ENCODE measurements at places on chromosomes 13 and 19.
A peak's percentile ranks its signal among the peaks of the same experiment; 100 is the strongest.

- no peak for DNase-seq
Observed at GRCh38 chr13:109196948-109197347, 567.5 kb downstream of the MYO16 start.

DNA sequence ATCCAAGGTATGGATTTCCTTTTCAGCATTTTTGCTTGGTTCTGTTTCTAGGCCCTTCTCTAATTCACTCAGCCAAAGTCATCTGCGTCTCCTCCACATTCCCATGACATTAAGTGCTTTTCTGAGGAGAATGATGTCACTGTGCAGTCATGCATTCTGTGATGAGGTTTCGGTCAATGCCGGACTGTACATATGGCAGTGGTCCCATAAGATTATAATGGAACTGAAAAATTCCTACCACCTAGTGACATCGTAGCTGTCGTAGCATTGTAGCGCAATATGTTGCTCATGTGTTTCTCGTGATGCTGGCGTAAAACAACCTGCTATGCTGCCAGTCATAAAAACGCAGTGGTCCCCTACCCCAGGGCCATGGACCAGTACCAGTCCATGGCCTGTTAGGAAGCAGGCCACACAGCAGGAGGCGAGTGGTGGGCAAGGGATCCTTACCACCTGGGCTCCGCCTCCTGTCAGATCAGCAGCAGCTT, 63.4 kb upstream of the TNFRSF19 start:
- no peak for DNase-seq

DNA sequence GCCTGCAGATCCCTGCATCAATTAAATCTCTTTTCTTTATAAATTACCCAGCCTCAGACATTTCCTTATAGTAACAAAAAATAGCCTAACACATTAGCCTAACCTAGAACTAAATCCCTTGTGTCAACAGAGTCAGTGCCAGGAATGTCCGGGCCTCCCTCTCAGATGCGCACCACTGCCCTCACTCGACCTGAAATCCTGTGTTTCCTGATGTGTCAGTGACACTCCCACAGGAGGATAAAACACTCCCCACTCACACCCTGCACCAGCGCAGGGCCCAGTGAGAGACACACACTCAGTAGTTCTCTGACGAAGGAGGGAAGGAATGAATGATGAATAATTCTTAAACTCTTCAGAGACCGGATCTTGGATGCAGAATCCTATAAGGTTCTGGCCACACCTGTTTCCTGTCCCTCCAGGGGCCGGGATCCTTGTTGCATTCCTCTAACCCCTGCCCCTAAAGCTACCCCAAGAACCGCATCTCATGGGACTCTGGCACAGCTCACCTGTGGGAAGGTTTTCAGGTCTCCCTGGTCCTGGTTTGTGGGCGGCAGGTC, 3.1 kb downstream of the CEACAM3 start:
- DNase-seq, result no peak

DNA sequence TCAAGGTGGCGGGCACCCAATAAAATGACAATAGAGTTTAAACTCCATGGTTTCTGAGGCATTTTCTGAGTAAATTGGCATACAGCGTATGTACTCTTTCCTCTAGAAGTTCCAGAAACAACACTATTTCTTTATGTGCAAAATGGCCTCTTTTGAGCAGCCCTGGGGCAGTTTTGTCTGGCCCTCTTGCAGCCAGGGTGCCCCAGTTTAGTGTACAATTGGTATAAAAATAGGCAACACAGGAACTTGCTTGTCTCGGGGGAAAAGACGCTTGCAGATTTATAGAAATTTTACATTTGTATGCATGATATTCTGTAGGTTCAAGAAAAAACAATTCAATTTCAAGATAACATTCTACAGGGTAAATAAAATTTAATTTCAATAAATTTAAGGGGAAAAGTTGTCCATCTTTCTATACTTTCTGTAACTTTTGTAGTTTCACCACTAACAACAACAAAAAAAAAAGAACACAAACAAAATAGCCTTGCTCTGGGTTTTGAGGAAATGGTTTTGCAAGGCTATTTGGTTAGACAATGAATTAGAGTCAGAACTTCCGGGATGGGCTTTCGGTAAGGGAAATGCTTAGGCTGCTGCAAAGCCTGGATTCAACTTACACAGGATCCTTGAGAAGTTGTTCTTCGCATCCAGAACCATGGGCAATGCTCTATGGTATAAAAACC, 45.3 kb downstream of the LRCH1 start:
- DNase-seq, result no peak

DNA sequence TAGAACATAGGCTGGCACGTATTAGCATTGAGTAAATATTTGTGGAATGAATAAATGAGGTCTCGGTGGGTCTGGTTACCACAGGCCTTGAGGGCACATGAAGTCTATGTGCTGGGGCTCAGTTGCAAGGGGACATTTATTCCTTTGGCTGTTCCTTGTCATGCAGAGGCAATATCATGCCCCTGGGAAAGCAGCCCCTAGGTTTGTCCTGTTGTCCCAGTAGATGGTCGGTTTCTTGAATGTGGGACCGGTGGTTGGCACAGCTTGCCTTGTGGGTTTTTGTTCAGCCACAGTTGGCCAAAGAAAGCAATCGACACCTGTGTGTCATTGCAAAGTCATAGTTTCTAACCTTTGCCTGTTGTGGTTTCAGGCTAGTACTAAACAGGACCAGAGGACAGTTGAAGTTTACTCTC, 24.7 kb upstream of the GPR183 start:
- DNase-seq, result no peak

- no peak for DNase-seq
Observed at GRCh38 chr19:50318438-50318837, 10.7 kb downstream of the KCNC3 start.

DNA sequence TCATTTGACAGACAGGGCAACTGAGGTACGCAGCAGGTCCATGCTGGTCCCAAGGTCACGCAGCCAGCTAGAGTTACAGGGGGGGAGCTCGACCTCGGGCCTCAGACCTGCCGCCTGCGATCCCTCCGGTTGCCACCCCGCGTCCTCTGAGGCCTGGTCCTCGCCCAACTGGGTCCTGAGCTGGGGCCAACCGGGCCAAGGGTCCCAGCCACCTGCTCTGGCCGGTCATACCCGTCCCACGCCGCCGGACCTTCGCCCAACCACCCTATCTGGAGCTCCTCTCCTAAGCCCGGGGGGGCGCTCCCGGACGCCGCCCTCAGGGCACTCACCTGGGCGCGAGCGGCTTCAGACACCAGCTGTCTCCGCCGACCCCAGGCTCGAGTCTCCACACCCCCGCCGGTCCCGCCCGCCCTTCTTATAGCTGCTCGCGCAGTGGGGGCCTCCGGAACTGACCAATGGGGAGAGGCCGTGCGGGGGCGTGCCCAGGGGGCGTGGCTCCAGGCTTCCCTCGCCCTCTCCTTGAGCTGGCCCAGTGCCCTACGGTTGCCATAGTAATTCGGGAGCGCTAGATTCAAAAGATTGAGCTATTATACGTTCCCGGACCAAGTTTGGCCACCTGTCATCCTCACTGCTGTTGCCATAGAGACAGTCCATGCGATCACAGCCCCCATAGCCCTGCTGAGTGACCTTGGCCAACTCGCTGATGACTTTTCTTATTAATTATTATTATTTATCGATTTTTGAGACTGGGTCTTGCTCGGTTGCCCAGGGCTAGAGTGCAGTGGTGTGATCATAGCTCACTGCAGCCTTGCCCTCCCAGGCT, at the start of gene PLIN5:
Gene PLIN5, minus strand, starts transcription at position 389 of the 823 bp plus-strand sequence. CDS start 1,150 bp downstream, outside the sequence.
- peak; percentile 75 for DNase-seq

DNA sequence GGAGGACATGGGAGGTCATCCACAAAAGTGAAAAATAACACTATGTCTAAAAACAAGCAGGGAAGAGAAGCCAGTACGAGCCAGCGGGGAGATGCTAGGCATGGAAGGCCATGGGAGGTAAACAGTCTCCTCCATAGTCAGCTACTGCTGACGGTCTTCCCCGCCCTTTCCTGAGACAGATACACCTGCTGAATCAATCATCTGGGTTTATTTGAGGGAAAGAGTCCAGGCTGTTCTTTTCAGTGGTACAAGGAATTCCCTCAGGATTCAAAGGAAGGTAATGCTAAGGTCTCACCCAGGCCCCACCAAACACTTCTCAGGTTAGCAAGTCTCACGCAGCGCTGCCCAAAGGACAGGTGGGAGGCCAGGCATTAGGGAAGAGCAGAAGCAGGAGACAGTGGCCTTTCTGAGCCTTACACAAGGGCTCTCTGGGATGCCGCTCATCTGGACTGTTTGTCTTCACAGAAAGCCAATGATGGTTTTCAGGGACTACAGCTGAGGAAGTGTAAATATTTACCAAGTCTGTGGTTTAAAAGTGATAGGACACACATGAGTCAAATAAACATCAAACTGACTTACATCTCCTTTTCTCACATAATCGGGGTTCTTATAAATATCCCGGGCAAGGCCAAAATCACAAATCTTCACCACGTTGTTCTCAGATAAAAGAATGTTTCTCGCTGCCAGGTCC, 173.9 kb downstream of the FLT1 start:
- no peak for DNase-seq

- DNase-seq, result peak; percentile 77
Observed at GRCh38 chr19:55116232-55116858, 1.1 kb downstream of the PPP1R12C start.

DNA sequence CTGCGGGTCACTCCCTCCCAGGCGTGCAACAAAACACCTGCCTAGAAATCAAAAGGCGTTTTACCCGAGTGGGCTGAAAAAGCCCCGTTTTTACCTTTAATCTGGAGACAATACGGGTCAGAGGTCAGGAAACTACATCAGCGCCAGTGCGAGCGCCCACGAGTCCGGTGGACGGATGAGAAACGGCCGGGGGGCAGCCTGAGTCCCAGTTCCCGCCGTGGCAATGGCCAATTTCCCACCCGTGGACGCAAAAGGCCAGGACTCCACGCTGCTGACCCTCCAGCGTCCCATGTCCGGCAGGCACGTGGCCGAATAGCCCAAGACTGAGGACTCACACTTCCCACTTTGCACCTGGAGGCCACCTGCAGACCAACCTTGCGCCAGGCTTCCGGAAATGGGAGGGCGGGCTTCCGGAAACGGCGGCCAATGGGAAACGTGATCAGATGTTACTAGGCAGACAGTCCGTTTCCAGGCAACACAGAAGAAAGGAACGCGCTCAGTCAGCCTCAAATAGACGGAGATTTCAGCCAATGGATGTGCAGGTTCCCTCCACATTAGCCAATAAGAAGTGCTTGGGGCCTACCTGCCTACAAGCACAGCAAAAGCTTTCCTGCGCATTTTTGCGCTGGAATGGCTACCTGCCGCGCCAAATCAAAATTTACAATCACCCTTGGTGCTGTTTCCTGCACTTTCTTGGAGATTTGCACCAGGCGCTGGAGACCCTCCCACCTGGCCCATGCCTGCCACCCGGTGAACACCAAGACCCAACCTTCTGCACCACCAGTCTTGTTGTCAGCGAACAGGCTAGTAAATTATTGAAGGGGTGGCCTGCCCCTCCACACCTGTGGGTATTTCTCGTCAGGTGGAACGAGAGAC, 47.4 kb downstream of the ZFP14 start:
- peak; percentile 96 for DNase-seq

DNA sequence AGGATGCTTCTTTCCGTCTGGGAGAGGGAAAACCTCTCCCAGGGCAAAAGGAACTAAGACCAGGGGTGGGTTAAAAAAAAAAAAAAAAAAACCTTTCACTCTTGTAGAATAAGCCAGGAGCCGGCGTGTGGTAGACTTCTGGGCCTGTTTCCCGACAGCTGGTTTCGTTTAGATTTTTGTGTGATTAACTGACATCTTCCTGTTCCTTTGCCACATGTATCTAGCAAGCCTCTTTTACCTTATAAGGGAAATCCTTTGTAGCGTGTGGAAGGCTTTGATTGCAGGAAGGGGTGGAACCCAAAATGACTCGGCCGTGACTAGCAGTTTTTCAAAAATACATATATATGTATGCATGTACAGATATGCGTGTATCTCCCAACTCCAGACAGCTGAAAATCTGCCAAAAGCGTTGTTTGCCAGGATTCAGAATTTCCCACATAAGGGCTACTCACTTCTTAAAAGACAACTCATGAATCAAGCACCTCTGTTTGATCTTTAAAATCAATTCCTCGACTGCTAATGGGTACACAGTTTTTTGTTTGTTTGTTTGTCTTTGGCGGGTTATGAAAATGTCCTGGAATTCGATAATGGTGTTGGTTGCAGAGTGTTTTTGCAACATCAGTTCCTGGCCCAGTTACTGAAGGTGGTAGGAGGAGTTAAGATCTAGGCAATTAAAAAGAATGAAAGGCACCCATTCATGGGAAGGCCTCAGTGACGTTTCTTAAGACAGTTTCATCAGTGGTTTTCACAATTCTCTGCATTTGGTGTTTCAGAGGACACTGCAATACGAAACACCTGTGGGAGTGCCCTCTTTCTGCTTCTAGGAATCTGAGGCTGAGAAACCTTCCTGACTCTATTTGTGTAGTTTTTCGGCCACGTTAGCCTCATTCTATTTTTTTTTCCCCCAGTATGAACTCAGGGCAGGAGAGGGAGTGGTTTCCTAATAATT, 2.7 kb downstream of the TPM4 start:
- no peak for DNase-seq

GRCh38 chr19:48982280-48982679, 10.8 kb downstream of the GYS1 start:
- DNase-seq, result no peak

GRCh38 chr19:6060600-6061375, 49.5 kb downstream of the RFX2 start:
- no peak for DNase-seq

- DNase-seq, result no peak
Observed at GRCh38 chr13:67023130-67023876, 206.8 kb downstream of the PCDH9 start.

DNA sequence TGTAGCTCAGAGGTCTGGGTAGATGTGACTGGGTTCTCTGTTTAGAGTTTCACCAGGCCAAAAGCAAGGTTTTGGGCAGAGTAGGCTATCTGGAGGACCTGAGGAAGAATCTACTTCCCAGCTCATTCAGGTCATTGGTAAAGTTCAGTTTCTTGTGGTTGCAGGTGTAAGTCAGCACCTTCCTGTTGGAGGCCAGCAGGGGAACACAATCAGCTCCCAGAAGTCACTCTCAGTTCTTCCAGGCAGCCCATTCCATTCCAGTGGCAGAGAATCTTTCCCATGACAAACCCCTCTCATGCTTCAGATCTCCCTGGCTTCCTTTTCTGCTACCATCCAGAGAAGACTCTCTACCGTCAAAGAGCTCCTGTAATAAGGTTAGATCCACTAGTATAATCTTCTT, 176.2 kb upstream of the UFM1 start:
- no peak for DNase-seq

- no peak for DNase-seq
Observed at GRCh38 chr13:41459432-41460073, 2.2 kb downstream of the RGCC start.

DNA sequence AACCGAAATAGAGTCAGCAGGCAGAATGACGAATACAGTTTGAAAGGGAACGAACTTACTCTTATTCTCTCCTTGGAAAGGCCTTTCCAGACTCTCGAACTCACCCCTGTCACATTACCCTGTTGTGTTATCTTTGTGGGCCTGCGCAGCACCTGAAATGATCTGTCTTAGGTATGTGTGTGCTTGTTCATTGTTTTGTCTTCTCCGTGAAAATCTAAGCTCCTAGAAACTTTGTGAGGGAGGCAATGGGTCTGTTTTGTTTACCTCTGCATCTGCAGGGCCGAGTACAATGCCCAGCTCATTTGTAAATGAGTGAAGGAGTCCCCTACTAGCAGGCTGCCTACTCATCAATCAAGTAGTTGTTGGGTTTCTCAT, 19.6 kb downstream of the HMGB1 start:
- no peak for DNase-seq

GRCh38 chr13:103188713-103189326, 122.6 kb upstream of the SLC10A2 start:
- no peak for DNase-seq
